Panc1 (cell line): ENCODE measurements at places on chromosomes 2 and 18. TPM values are rescaled to one million over a fixed set of nuclear protein-coding genes. Genes with fewer than 3 reads are reported as not detected.

DNA sequence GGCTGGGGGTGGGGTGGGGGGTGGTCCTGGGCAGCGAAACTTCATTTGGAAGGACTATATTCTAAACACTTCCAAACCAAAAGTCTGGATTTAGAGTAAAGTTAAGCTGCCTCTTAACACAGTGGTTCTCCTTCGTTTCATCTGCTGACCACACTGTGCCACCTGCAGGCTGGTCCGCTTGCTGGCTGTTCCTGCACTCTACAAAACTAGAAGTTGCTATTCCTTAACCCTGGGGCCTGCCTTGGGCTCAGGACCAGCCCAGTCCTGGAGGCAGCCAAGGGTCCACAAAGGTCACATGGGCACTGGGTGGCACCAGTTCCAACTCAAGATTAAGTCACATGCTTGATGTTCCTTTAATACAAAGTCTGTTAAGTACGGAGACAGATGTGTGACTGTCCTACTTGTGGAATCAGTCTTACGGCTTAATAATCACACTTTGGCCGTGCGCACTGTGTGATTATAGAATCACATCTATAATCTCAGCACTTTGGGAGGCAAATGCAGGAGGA, 195.4 kb downstream of the FAM210A start:
- peaks cover 20% of the 10 kb centered on the region for H3K27me3 ChIP-seq
- H3K4me1 ChIP-seq, result no peaks in the 10 kb centered on the region
- H3K27ac ChIP-seq, result no peak overlapping the region
- no peak overlapping the region for H3K4me3 ChIP-seq

DNA sequence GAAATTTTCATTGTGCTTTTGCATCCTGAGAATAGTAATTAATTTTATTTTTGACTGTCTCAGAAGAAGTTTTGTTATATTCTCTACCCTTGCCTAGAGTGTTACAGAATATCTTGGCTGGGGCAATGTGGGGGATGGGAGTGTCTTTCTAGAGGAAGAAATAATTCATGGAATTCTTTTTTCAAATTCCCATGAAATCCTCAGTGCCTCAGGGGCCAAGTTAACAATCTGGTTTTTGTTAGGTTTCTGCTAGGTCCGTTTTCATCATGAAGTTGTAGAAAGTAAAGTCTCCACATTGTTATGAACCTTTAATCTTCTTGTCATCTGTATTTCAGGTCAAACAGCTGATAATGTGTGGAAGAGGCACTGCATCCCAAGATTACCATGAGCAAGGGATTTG, 145.6 kb upstream of the GYPC start:
- no peaks in the 10 kb centered on the region for H3K4me1 ChIP-seq
- H3K4me3 ChIP-seq, result no peak overlapping the region
- no peak overlapping the region for H3K27ac ChIP-seq

DNA sequence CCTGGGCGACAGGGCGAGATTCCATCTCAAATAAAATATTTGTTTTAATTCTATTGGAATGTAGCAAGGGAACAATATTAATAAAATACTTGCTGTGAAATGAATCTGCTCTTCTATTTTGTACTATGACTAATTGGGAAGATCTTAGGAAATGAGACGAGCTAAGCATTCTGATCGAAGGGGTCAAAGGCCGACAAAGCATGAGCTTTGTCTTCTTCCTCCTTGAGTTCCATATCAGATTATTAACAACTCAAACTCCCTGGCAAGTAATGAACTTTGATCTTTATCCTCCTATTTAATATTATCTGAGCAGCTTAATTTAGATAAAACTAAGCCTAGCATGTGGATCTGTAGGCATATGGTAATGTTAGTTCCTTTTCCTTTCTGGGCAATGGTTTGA, 15.5 kb downstream of the GEMIN6 start:
- no peak for DNase-seq
- H3K4me3 ChIP-seq, result no peak overlapping the region
- peaks cover 12% of the 10 kb centered on the region for H3K4me1 ChIP-seq
- no peaks in the 10 kb centered on the region for H3K27me3 ChIP-seq

DNA sequence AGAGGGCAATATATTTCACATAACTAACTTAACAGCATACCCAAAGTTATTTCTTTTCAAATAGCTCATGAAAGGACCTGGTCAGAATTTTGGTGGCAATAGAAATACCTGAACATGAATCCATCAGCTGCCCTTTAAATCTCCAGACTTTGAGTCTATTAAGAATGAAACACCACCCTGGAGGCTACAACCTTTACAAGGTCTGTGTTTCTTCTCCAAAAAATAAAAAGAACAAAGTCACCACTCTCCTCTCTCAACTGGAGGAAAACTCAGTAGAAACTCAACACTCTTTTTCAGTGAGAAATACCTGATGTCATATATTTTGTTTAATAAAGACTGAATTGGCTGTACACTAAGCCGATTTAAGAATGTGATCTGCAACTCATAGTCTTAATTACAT, 204.3 kb downstream of the AGPS start:
- H3K4me3 ChIP-seq, result no peak overlapping the region
- H3K27me3 ChIP-seq, result peaks cover 5% of the 10 kb centered on the region
- peaks cover 5% of the 10 kb centered on the region for H3K4me1 ChIP-seq
- no peak overlapping the region for H3K27ac ChIP-seq

- no peak overlapping the region for H3K4me3 ChIP-seq
- H3K36me3 ChIP-seq, result no peaks in the 10 kb centered on the region
- no peaks in the 10 kb centered on the region for H3K4me1 ChIP-seq
- H3K27ac ChIP-seq, result no peak overlapping the region
These were observed 153.4 kb downstream of the GPD2 start for GRCh38 chr2:156589381-156590079.

- no peak overlapping the region for H3K27ac ChIP-seq
- no peak overlapping the region for H3K4me3 ChIP-seq
- no peaks in the 10 kb centered on the region for H3K36me3 ChIP-seq
- no peaks in the 10 kb centered on the region for H3K4me1 ChIP-seq
- no peak for DNase-seq
- H3K27me3 ChIP-seq, result no peaks in the 10 kb centered on the region
These were observed 544.0 kb downstream of the STK39 start for GRCh38 chr2:167703441-167703840.

DNA sequence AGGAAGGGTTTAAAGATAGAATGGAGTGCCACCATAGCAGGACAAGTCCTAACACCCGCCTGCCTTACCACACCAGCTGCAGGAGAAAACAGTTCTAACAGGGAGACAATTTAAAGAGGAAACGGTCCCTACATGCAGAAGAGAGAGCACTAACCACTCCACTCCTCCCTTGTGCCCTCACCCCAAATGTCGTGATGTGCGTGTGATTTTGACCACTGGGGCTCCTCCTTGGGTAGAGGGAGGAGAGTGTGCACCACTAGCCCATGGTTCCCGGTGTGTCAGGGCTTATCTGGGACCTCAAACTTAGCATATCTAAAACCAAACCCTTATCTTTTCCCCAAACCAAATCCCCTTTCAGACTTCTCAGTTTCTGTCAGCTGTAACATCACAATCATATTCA, 105.5 kb upstream of the CCDC68 start:
- H3K4me3 ChIP-seq, result no peak overlapping the region
- H3K36me3 ChIP-seq, result no peaks in the 10 kb centered on the region
- DNase-seq, result no peak
- no peaks in the 10 kb centered on the region for H3K4me1 ChIP-seq

NT5DC4 gene
- total RNA-seq, result not detected
